ENCODE measurements at places on chromosomes 16 and 17.

DNA sequence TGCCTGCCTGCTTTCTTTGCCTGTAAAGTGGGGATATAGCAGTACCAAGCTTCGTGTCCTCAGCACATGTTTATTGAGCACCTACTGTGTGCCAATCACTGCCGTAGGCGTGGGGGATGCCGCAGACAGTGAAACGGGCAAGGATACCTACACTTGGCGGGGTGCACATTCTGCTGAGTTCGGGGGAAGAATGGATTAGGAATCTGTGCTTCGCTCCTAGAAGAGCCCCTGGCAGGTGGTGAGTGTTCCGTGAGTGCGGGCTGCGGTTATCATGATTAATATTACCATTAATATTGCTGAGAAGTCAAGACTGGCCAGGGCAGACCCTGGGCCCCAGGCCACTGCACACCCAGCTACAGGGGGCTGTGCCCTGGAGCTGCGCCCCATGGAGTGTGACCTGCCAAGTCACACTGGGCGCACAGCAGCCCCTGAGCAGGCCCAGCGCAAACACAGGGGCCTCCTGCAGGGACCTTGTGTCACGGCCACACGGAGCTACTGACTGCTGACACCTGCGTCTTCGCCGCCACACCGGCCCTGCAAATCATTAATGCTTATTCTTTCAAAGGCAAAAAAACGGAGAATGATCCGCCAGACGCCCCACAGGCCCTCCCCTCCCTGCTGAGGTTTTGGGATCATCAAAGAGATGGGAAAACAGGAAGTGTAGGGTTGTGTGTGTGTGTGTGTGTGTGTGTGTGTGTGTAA lies 213.4 kb upstream of the GSE1 start:
- DNase-seq = no peak

DNA sequence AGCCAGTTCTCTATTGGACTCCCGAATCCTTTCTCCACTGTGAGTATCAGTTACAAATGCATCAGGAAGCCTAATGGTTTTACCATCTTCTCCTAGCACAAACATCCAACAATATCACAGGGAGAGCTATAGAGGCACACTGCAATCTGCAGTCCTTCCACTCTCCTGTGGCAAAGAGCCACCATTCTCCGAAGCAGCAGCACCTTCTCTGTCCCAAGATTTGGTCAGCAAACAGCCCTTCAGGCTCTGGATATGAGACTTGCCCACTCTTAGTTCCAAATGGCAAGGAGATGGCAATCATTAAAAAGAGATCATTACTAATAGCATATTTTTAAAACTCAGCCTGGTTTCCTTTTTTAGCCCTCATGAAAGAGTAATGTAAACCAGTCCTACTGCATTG lies 223.4 kb downstream of the HS3ST3A1 start:
- DNase-seq = no peak

DNA sequence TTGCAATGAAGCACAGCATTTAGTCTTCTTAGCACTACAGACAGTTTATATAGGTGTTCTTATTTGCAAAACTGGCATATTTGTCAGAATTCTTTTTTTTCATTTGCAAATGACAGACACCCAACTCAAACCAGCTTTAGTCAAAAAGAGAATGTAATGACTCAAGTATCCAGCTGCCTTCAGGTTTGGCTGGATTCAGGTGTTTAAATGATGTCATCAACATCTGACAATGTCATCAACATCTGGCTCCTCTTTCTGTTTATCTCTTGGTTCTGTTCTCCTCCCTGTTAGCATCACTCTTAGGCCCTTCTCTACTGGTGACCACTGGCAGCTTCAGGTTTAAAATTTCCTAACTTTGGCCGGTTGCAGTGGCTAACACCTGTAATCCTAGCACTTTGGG lies 18.9 kb downstream of the TMC5 start:
- DNase-seq = no peak

DNA sequence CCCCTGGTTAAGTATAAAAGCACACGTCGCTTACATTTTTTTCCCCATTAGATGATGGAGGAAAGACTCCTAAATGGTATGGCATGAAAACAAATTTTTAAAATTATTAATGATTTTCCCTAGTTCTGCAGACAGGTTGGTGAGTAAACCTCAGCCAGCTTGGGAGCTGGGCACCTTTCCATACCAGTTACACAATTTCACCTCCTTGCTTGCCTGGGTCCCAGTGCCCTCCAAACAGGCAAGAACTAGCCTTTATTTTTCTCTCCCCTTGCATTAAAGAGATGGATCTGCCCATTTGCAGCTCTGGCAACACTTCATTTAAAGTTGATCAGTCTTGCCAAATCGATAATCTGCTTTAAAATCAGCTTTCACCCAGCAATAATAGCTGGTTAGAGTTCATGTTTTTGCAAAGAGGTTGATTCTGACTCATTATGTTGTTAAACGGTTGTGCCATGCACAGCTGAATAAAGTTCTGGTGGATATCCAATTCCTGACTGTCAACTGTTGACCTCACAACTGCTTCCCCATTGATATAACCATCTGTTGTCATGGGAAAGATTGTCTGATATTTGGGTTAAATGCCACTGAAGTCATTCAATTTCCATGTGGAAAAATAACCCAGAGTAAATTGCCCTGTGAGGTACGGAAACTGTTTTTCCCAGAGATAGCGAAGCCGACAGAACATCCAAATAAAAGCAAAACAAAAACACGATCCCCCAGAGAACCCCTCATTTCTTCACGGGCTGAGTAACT lies 1.3 kb downstream of the C17orf58 start:
- DNase-seq = no peak

- DNase-seq = no peak
Measured at GRCh38 chr16:31010585-31011325, at the start of gene STX1B. Gene STX1B, minus strand, starts transcription at chr16:31010638. Its CDS starts 242 bp downstream, at chr16:31010396.

DNA sequence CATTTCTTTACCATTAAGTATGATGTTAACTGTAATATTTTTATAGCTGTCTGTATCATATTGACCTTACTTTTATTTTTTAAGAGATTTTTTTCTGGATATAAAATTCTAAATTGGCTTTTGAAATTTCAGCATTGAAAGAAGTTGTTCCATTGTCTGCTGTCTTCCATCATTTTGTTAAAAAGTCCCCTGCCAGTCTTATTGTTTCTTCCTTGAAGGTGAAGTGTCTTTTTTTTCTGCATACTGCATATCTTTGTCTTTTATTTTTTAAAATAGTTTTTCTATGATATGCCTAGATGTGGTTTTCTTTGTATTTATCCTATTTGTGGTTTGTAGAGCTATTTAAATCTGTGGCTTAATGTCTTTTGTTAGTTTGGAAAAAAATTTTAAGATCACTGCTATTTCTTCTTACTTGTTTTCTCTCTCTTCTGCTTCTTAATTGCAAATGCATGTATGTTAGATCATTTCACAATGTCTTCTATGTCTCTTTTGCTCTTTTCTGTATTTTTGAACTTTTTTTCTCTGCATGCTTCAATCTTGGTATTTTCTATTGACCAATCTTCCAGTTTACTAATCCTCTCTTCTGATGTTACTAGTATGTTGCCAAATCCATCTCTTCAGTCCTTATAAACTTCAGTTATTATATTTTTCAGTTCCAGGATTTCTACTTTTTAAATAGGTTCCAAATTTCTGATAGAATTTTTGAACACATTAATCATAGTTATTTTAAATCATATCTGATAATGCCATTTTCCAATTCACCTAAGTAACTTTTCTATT lies 20.2 kb downstream of the IL21R start:
- DNase-seq = no peak

GRCh38 chr17:64736804-64737492 lies 74.8 kb upstream of the SMURF2 start:
- no peak for DNase-seq

Data from NCI-H510A treated with DMSO at 0.1 percent for 48 hours (cell line).